ENCODE measurements at places on chromosomes 3 and 15.

- no peak for DNase-seq
Observed at GRCh38 chr3:132231633-132232032, 85.6 kb upstream of the ACP3 start.

DNA sequence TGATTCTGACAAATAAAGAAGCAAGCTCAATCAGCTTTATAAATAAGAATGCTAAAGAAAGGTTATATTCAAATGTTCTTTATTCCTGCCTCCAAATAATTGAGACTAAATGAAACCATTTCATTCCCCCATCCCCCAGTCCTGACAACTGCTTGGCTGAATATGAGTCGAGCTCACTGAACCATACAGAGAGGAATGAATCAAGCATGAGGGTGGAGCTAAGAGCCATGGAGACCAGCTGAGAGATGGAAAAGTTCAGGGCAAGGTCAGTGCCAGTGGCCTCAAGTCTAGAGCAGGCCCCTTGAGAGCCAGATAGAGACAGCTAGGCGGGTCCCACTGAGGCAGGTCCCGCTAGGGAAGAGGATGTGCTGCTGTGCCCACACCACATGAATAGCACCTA is 188.7 kb upstream of the EIF1B start:
- no peak for DNase-seq

DNA sequence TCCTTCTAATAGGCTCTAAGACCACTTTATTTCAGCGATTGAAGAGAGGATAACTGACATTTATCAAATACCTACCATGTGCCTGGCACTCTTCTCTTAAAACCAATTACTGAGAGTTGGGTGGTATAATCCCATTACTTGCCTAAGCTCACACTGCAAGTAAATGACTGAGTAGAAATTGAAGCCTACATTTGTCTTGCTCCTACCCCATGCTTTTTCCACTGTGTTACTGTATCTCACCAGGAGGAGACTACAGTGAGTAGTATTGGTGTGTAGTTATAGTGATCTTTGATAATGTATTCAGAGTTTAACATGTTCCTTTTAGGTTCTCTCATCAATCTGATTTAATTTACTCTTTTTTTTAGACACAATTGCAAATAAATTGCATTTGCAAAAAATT is 20.7 kb downstream of the EIF2A start:
- no peak for DNase-seq

GRCh38 chr3:27467545-27467944 is 16.6 kb downstream of the SLC4A7 start:
- no peak for DNase-seq

DNA sequence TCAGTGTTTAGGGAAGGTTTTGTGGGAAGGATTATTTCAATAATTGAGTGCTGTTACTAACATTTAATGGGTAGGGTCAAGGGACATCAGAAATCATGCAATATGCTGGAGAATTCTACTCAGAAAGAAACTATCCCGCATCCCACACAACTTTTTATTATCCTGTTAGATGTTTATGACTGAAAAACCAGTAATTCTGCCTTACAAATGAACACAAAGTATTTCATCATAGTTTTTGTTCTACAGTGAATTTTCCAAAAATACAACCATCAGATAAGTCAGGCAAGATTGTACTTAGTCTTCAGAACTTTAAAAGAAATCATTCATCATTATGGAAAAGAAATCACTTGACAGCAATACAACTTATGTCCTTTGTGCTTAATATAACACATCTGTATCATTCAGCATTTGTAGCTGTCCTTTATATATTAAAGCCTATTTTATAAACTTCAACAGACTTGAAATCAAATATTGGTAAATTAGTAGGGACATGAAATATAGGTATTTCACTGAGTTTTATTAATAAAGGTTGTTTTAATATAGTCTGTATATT is 61.9 kb downstream of the TRPM7 start:
- no peak for DNase-seq

- no peak for DNase-seq
Observed at GRCh38 chr3:3665546-3665945, 133.7 kb upstream of the LRRN1 start.

- DNase-seq, result no peak
Observed at GRCh38 chr3:157542711-157543500, 39.7 kb upstream of the VEPH1 start.

DNA sequence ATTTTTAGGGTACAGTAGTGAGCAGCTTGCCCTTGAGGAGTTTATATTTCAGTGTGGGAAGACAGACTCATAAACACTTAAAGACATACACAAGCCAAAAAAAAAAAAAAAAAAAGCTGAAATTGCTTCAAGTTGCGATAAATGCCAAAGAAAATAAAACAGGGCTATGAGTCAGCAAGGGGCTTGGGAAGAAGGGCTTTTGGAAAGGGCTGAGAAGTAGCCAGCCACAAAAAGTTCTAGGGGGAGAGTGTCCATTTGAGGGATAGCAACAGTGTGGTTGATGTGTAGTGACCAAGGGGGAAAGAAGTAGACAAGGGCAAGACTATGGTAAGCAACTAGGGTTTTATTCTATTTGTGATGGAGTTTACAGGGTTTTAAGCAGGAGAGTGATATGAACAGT is 185.5 kb downstream of the ADAMTS9 start:
- DNase-seq, result no peak

DNA sequence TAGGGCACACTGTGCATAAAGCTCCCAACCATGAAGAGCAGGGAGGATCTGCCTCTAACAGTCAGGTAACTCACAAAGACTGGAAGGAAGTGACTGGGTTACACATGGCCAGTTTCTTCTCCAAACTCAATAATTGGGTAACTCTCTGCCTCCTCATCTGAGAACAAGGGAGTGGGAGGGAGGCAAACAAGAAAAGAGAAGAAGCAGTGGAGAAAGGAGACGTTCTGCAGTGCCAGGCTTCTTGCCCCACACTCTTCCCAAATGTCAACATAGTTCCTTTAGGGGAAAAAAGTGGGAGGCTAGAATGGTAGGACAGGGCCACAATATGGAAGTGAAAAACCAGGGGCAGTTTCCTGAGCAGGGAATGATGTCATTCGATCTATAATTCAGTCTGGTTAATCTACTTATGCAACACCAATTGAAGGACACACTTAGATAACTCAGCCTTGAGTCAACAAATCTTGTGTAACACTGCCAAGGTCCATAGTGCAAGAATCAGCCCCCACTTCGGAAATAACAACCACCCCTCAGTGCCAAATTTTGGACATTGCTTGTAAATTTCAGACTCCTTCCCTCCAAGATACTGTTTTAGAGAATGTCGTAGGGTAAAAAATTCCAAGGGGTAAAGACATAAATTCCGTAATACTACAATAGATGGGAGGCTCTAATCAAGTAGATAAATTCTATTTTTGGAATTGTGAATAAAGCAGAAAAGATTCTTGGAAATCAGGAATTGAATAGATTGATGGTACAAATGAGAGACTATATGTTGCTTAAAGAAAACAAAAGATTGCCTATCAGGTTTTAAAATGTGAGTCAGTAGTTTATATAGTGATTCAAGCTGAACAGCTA is 143.0 kb downstream of the LPP start:
- DNase-seq, result no peak

- no peak for DNase-seq
Observed at GRCh38 chr3:6110451-6110850, 750.5 kb upstream of the GRM7 start.

DNA sequence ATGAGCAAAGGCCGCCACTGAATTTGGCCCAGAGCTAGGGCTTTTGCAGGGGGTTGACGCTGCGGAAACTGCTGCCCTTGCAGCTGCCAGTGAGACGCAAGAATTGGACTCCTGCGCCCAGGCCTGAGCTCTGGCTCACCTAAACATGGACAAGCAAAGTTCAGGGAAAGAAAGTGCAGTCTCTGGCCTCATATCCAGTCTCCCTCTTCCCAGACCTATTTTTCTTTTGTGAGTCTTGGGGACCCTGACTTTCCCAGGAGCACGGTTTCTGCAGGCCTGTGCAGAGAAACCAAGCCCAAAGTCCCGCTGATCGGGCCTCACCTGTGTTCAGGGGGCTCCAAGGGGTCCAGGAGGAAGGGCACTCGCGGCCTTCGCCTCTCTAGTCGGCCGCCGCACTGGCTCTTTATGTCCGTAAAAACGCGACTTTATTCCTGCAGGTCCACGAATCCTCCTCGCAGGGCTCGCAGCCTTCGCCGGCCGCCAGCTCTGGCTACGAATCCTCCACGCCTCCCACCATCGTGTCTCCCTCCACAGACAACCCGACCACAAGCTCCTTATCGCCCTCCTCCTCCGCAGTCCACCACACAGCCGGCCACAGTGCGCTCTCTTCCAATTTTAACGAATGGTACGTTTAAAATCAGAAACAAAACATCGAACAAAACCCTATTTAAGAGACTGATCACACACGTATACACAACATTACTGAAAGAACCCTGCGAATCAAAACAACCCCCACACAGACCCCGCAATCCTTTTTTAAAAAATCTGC is 3.9 kb downstream of the ZIC1 start:
- DNase-seq, result no peak

- no peak for DNase-seq
Observed at GRCh38 chr3:194536871-194537637, 50.3 kb upstream of the ATP13A3 start.

GRCh38 chr15:39302936-39303335 is 277.9 kb upstream of the THBS1 start:
- DNase-seq, result no peak

DNA sequence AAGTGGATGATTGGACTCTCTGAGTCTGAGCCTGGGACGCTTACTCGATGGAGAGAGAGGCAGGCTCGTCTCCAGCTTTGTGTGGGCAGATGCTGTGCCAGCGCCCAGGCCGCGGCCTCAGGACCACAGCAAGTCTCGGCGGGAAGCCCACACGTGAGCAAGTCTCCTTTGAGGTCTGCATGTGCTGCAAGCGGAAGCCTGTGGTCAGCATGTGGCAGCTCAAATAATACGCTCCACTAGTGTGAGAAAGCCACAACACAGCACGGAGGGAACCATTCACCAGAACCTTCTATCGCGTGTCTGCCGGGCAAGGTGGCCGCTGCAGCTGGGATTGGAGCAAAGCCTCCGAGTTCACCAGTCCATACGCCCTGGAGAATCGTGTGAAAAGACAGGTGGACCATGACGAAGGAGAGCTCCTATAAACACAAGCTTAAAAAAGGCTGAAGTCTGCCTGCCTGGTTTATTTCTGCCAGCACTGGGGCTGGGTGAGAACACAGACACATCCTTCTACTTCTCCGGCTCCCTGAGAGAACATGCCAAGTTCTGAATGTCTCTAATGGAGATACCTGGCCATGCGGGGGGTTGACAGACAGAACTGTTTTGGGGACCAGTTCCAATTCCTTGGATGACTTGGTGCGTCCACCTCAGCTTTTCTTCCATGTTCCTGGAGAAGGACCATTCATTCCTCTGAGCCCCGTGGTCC is 82.0 kb upstream of the LRIG1 start:
- DNase-seq, result peak; percentile 43
